ENCODE measurements at places on chromosomes 4 and X. TPM values are rescaled to one million over a fixed set of nuclear protein-coding genes. Genes with fewer than 3 reads are reported as not detected.

The ATP1B4 gene
- not detected for total RNA-seq

The PALLD gene
- total RNA-seq, result 51.3 TPM

The GUCY1A1 gene
- 0.35 TPM for total RNA-seq

The DCAF8L1 gene
- total RNA-seq, result not detected
